ENCODE measurements at places on chromosomes 6 and 20.

GRCh38 chr6:113995634-113996033 lies 24.7 kb upstream of the HDAC2 start:
- DNase-seq, result no peak

- no peak for DNase-seq
Measured at GRCh38 chr6:1630212-1630770, 20.6 kb downstream of the FOXC1 start.

DNA sequence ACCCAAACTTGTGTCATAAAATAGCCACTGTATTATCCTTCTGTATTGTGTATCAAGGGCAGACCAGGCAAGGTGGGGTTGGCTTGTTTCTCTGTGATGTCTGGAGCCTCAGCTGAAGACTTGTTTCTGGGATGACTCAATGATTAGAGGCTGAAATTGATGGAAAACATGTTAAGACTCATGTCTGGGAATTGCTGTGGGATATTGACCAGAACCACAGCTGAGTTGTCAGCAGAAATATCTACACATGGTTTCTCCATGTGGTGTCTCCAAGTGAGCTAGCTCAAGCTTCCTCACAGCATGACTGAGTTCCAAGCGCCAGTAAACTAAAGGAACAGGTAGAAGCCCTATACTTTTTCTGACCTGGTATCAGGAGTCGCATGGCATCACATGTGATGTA lies 128.5 kb upstream of the SYNDIG1 start:
- no peak for DNase-seq

DNA sequence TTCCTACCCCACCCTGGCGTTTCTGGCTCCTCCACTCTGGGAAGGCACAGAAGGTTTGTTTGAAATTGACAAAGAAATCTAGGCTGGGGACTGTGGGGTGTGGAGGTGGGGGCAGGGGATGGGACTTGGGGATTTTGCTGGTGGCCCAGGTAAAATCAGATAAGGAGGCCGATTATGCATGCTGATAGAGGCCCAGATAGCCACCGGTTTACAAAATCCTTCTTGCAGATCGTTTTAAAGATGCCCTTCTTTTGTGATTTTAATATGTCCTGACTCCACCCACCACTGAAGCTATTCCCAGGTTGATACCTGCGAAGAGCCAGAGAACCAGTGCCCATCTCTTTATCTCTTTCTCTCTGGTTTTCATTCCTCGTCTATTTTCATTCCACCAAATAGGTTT lies 104.9 kb downstream of the TFAP2C start:
- DNase-seq, result no peak

GRCh38 chr20:44629017-44629385 lies 22.5 kb downstream of the ADA start:
- no peak for DNase-seq

DNA sequence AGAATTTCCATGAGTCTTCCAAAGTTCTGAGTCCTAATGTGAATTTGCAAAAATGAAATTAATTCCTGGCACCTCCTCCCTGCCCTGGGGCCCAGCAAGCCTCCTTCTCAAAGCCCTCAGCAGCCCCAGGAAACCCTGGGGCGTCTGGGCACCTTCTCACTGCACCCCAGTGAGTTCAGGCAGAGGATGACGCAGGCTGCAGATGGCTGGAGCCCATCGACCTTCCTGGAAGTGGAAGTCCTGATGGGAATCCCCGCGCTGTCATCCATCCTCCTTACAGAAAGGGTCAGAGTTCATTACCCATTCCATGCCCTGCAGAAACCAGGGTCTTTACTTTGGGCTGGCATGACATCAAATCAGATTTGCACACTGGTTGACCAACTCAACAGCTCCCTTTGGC lies 31.6 kb downstream of the DLL1 start:
- DNase-seq, result no peak

DNA sequence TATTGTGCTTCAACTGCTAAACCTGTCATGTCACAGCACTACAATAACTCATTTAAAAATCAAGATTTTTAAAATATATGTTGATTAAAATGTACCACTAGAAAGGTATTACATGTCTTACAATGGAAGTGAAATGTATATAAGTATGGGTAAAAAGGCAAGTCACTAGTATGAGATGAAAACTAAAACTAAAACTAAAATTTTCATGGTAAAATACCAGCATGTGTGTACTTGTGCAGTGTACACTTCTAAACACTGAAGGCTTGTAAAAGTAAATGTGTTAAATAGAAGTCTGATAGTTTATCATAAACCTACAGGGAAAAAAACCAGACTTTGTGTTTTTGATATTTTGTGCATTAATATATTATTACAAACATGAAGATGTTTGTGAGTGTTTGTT lies 13.7 kb upstream of the TMEM244 start:
- DNase-seq, result no peak

- DNase-seq, result no peak
Measured at GRCh38 chr6:80988892-80989291, 763.6 kb downstream of the TENT5A start.

- DNase-seq, result no peak
Measured at GRCh38 chr20:58908221-58908620, 55.7 kb downstream of the GNAS start.

DNA sequence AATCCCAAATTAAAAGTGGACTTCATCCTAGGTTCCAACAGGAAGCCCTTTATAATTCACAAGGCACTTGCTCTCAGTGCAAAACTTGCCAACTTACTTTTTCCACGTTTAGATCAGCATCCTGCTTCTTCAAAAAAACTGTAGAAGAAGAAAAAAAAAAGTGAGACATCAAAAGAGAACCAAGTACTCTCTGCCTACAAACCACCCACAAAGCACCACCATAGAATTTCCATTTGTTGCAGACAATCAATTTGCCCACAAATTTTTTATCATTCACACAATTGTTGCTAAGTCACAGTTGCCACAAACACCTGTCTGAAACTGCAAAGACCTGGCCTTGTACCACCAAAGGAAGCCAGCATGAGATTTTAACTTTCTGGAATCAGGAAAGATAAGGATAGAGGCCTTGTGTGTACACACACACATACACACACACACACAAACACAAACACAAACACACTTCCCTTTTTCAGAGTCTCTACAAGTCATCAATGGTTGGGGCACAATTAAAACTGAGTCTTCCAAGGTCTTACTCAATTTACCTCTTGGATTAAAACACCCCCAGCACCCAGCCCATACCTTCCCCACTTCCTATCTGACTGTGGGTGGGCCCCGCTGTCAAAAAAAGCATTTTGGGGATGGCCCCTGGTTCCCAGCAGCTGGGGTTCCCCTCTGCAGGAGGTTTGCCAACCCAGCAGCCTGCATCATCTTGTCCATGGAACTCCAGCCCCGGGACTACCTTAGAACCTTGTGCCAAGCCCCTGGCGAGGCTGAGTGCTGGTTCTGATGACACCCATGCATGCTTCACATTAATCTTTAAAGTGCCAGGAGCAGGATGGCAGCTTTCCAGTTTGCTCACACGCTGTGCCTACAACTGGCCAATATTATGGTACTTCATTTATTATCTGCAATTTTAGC lies 26.5 kb downstream of the FYN start:
- DNase-seq, result no peak

- DNase-seq, result no peak
Measured at GRCh38 chr6:38508286-38508685, 131.4 kb downstream of the BTBD9 start.

DNA sequence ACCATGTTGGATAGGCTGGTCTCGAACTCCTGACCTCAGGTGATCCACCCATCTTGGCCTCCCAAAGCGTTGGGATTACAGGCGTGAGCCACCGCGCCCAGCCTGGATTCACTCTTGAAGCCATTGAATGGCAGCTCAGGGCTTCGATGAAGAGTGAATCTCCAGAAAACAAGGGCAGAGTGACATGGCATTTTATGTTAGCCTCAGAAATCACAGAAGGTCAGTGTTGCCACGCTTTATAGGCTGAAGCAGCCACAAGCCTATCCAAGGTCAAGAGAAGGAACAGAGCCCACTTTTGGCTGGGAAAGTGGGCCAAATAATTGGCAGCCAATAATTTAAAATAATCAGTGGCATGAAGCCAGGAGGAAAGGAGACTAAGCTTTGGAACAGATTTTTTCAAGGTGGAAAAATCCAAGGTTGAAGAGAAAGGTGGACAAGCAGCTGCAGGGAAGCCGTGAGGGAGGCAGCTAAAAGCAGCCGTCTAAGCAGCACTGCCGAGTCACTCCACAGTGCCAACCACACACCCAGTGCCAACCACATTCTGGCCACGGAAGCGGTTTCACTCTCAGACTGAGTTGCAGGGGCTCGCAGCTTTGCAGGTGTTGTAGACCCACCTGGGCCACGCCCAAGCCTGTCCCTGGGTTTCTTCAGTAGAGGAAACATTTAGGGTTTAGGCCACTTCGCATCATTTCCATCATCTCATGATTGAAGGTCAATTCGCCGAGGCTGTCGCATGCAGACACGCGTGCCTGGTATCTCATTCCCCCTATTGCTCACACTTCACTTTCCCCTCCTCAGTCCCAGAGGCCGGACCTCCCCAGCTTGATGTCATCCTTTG lies 17.4 kb upstream of the AVP start:
- peak; percentile 30 for DNase-seq

- no peak for DNase-seq
Measured at GRCh38 chr20:62482146-62482809, 6.5 kb upstream of the GATA5 start.

DNA sequence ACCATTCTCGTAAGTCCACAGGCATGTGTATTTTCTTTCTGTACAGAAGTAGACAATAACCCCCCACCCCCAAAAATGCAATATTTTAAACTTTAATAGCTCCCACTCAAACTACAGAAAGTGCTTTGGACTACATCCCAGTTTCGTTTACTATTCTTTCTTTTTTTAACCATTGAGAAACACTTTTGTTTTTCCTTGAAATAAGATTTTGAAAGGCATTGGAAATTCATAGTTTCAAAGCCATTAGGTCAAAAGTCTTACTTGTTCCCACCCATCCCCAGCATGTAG lies 140.0 kb downstream of the KIF16B start:
- DNase-seq, result no peak

- DNase-seq, result no peak
Measured at GRCh38 chr6:44068607-44069296, 58.5 kb downstream of the MRPL14 start.

DNA sequence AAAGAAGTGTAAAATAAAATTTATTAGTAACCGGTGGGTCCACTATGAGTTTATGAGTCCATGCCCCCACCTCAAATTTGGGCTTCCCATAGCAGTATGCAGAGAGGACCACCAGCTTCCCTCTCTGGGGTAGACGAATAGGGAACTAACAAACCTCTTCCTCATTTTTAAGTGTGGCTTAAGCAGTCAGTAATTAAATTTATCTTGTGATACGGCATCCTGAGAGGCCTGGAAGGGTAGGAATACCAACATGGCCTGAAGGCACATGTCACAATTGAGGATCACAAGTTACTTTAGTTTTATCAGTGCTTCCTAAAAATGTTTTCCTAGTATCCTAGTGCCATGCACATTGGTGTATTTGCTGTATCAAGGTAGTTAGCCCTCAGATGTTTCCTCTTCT lies 239.9 kb downstream of the HIVEP2 start:
- DNase-seq, result no peak

DNA sequence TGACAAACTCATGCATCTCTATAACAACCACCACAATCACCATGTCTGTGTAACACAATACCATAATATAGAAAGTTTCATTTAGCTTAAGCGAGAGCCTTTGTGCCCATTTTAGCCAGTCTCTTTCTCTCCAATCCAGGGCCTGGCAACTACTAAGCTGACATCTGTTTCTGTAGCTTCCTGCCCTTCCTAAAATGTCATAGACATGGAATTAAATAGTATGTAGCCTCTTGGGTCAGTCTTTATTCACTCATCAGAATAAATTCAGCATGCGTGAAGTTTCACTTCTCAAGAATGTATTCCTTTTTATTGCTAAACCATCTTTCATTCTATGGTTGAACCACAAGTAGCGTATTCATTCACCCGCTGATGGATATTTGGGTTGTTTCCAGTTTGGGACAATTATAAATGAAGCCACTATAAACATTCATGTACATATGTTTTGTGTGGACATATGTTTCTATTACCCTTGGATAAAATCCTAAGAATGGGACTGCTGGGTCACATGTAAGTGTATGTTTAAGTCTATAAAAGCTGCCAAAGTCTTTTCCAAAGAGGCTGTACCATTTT lies 1.7 kb upstream of the TREM2 start:
- no peak for DNase-seq

GRCh38 chr6:150129616-150130505 lies 13.0 kb upstream of the PPP1R14C start:
- no peak for DNase-seq

- DNase-seq, result no peak
Measured at GRCh38 chr20:21534886-21535285, 21.0 kb upstream of the NKX2-2 start.

DNA sequence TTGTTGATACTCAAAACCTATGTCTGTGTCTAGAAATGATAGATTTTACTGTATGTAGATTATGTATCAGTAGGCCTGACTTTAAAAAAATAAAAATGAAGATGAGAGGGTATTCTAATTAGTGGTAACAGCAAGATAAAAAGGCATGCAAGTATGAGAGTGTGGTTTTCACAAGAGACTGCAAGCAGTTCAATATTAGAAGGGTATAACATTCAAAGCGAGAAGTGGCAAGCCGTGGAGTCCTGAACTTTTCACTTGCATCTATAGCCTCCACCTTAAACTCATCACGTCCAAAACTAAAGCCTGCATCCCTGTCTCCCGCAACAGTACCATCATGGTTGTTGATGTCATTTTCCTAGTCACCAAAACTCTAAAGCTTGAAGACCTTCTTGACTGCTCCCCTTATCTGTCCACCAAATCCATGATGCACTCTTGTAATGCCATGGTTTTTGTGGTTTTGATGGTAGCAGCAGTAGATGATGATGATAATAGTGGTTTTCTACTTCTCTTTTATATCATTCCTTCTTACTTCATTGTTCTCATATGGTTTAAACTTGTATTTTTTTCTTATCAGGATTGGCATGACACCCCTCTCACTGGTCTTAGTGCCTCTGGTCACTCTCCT lies 9.2 kb upstream of the CGA start:
- DNase-seq, result no peak

- DNase-seq, result no peak
Measured at GRCh38 chr6:108580646-108581045, 19.9 kb downstream of the FOXO3 start.

- DNase-seq, result no peak
Measured at GRCh38 chr20:24958506-24959385, 9.7 kb downstream of the CST7 start.

- no peak for DNase-seq
Measured at GRCh38 chr6:56220078-56220477, 27.3 kb downstream of the COL21A1 start.

DNA sequence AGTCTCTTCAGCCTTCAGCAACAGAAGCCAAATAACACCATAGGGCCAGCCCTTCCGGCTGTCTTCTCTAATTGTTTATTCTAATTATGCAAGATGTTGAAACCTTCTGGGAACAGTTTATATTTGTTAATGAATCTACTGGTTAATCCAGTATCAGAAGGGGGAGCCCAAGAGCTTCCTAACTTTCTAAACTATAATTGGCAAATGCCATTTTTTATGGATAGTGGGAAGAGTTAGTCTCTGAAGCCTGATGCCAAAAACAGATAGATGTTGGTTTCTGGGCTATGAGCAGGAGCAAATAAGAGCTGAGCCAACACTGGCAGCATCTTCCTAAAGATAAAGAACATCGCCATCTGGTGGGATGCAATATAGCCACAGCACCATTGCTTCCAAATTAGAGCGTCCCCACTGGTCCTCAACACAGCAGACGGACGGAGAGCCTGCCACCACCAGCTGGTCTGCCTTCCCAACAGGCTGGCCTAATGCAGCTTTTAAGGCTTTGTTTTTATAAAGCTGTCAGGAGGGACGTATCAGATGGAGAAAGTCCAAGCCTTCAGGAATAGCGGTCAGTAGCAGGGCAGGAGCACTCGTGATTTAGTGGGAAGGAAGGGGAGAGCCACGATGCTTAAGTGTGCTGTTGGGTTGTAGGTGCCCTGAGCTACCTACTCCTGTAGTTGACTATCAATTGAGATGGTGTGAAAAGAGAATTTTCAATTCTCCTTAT lies 118.8 kb downstream of the RALGAPA2 start:
- no peak for DNase-seq

Data from stimulated activated CD8-positive, alpha-beta memory T cell treated with anti-CD3 and anti-CD28 coated beads, Interleukin-12 subunit alpha, Interleukin-12 subunit beta, amount 100 ng/mL, for 1 hour (primary cell).